ENCODE measurements at places on chromosomes 6 and 20.

DNA sequence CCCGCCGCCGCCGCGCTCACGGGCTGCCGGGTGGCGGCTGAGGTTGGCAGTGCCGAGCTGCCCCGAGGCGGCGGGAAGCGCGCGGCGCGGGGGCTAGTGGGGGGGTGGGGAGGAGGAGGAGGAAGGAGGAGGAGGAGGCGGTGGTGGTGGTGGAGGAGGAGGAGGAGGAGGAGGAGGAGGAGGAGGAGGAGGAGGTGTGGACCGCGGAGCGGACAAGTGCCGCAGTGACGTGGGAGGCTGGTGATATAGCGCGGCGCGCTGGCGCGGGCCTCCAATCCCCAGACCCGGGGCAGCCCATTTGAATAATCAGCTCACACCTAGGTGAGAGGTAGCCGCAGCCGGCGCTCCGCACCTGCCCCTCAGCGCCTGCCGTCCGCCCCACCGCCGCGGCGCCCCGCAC is at the start of gene FOXA2:
Gene FOXA2 (minus strand): TSS at position 51 of the 400 bp plus-strand sequence. CDS start 294 bp downstream, outside the sequence.
- DNase-seq: no peak

DNA sequence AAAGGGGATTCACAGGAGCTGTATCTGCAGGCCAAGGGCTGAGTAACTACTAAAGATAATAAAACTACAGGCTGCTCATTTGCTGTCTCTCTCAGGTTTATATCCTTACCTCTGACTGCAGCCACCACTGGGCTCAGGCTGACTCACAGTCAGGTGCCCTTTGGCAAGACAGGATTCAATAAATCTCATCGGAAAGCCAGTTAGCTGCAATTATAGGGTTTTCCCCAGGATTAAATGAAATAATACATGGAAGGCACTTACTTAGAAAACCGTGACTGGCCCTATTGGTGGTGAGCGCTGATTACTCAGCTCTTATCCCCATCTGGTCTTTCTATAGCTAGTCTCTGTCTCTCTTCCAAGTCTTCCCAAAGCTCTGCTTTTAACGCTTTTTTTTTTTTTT is 26.4 kb downstream of the RMND1 start:
- DNase-seq: no peak

- DNase-seq: no peak
Measured at GRCh38 chr6:96058082-96058481, 42.3 kb downstream of the FUT9 start.

DNA sequence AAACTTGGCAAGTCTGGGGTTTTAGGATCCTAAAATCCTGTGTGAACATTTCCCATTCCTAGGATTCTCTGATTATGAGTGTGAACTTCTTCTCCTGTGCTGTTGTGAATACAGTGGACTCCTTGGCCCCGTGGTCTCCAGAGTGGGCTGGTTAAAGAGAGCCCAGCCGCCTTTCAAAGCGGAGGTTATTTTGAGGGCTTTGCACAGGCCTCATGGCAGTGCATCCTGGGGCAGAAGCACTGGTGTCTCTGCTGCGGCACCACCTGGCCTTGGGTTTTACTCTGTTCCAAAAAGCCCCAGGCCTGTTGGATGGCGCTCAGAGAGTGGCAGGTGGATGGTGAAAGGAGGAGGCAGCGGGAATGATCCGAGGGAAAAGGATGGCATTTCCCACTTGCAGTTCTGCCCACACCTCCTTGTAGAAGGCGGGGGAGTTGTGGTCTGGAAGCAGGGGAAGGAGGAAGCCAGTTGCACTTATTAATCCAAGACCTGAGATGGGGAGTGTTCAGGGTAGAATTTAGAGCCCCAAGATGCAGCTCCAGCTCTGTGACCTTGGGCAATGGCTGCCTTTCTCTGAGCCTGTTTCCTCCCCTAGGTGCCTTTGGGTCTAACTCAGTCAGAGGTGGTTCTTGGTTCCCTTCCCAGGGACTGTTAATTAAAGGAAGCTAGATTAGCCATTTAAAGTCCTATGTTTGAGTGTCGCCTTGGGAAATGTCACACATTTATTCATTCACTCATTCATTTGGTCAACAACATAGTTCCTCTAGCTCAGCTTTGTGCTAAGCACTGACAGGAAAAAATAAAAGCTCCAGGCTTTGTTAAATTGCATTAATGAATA is 22.4 kb downstream of the MMP24 start:
- no peak for DNase-seq

DNA sequence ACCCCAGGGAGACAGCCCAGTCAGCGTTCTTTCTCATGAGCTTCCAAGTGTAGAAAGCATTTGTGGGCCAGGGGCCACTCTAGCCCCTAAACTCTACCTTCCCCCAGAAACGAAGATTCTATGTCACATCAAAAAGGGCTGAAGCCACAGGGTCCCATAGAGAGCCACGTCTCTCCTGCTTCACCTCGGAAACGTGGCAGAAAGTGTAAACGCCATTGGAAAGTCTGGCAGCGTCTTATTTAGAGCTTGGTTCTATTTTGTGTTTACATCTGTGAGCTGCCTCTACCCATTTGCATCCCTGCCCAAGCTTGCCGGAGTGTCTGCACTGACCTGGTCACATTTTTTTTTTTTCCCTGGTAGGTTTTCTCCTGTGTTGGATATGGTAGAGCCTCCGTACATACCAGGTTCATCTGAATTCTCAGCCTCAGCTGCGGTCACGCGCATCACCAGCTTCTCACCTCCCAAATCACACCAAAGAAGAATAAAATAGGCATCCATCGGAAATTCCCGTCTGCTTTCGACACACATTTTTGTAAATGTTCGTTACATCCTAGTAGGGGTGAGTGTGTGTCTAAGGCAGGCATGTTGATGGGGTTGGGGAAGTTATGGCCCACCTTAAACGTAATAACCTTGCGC is 62.6 kb downstream of the NPEPL1 start:
- DNase-seq: no peak

- no peak for DNase-seq
Measured at GRCh38 chr6:33630014-33630413, 8.9 kb downstream of the ITPR3 start.

All from tibial nerve (tissue), 4 donors.